NCI-H187 (cell line): ENCODE measurements at places on chromosomes 12 and 14.

DNA sequence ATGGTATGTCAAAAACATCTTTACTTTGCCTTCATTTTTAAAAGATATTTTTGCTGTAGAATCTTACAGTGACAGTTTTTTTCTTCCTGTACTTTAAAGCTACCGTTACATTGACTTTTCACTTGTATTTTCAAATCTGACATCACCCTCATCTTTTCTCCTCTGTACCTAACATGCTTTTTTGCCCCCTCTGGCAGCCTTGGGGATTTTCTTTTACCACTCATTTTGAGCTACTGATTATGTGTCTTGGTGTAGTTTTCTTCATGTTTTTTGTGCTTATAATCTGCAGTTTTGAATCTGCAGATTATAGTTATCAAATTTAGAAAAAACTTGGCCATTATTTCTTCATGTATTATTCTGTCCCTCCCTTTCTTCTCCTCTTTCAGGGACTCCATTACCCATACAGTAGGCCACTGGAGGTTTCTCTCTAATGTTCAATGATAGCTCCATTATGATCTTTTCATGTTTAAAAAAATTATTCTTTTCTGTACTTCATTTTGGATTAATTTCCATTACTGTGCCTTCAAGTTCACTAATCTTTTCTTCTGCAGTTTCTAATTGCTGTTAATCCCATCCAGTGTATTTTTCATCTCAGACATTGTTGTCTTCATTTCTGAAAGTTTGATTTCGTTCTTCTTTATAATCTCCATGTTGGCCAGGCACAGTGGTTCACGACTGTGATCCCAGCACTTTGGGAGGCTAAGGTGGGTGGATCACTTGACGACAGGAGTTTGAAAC, 70.0 kb downstream of the ACADS start:
- no peak for DNase-seq

GRCh38 chr14:61954306-61954705, 192.1 kb downstream of the SNAPC1 start:
- no peak for DNase-seq

DNA sequence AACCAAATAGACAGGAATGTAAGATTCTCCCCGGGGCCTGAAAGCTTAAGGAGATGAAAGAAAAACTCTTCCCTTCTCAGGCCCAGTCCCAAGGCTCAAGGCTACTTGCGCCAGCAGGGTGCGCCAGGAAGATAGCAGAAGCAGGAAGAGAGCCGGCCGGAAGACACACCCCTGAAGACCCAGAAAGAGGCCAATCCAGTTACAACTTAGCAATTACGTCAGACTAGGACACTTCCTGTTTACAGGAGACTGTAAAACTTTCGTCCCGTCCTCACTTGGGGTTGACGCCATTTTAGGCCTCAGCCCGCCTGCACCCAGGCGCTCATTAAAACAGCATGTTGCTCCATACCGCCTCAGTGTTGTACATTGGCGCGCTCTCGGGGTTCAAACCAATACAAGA, 9.4 kb downstream of the COX16 start:
- DNase-seq = no peak

- DNase-seq = no peak
Measured at GRCh38 chr12:115722181-115722580, 555.3 kb downstream of the MED13L start.

DNA sequence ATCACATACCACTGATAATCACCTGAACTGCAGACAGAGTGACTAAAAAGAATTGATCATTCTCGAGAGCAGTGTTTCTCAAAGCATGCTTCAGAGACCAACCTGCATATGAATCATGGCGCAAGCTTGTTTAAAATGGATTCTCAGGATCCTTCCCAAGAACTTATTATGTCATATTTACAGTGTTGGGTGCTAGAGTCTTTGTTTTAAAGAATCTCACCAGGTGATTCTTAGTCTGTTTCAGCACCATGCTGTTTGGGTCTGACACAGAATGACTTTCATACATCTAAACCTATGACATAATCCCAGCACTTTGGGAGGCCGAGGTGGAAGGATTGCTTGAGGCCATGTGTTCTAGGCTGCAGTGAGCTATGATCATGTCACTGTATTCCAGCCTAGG, 31.3 kb upstream of the SSPN start:
- no peak for DNase-seq

DNA sequence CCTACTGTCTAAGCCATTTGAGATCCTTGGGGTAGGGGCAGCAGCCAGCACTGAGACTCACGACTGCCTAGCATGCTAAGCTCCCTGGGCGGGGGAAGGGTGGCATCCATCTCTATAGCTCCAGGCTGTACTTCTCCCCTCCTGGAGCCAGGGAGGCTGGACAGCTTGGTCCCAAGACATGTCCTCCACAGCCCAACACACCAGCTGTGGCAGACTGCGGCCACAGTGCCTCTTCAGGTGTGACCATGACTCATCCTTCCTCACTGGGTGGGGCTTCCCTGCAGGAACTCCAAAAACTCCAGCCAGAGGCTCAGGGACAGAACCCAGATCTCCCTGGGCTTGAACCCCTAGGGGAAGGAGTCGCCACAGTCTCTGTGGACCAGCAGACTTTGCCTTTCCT, 193.9 kb downstream of the GPHN start:
- no peak for DNase-seq

DNA sequence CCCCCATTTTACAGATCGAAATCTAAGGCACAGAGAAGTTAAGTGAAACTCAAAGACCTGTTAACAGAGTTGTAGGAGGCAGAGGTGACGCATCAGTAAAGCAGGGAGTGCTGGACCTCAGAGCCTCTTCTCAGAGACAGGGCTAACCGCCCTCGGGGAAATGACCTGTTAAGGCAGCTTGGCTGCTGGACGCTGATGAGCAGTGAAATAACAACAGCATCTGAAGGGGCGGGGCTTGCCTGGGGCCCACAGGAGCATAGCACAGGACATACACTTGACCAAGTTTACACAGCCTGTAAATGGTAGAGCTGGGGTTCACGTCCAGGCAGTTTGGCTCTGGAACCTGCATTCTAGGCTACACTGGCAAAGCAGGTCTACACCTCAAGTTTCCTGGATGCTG, 39.3 kb downstream of the LRTM2 start:
- no peak for DNase-seq

- no peak for DNase-seq
Measured at GRCh38 chr12:54523637-54524036, 25.8 kb upstream of the PDE1B start.

GRCh38 chr12:127178052-127178451, 1088.9 kb upstream of the TMEM132C start:
- no peak for DNase-seq

DNA sequence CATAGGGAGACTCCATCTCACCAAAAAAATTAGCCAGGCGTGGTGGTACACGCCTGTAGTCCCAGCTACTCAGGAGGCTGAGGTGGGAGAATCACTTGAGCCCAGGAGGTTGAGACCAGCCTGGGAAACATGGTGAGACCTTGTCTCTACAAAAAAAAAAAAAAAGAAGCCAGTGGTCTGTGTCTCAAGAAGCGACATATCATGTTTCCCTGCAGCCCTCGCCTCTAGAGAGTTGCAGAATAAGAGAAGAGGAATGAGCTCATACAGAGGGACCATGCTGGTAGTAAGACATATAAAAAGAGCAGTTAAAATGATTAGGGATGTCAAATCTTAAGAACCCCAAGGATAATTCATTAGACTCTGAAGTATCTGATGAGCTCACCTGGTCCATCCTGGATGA, 39.4 kb upstream of the BICDL1 start:
- DNase-seq = peak; percentile 67

DNA sequence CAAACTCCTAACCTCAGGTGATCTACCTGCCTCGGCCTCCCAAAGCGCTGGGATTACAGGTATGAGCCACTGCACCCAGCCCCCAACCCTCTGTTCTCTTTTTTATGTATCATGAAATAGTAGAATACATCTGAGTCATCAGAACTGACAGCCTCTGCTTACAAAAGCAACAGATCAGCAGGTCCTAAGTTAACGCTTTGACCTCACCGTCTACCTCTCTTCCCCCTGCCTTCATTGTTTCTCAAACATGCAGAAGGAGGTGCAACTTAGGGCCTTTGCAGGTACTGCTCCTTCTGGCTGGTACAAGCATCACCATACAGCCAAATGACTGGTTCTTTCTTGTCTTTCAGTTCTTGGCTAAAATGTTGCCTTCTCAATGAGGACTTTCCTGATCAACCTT, 249.2 kb downstream of the PAWR start:
- DNase-seq = no peak

GRCh38 chr12:60201891-60202290, 606.1 kb downstream of the SLC16A7 start:
- DNase-seq = no peak

GRCh38 chr12:120199595-120200306, 1.2 kb downstream of the RPLP0 start:
- DNase-seq = no peak

- DNase-seq = no peak
Measured at GRCh38 chr12:4270831-4271716, 2.5 kb upstream of the CCND2 start.

DNA sequence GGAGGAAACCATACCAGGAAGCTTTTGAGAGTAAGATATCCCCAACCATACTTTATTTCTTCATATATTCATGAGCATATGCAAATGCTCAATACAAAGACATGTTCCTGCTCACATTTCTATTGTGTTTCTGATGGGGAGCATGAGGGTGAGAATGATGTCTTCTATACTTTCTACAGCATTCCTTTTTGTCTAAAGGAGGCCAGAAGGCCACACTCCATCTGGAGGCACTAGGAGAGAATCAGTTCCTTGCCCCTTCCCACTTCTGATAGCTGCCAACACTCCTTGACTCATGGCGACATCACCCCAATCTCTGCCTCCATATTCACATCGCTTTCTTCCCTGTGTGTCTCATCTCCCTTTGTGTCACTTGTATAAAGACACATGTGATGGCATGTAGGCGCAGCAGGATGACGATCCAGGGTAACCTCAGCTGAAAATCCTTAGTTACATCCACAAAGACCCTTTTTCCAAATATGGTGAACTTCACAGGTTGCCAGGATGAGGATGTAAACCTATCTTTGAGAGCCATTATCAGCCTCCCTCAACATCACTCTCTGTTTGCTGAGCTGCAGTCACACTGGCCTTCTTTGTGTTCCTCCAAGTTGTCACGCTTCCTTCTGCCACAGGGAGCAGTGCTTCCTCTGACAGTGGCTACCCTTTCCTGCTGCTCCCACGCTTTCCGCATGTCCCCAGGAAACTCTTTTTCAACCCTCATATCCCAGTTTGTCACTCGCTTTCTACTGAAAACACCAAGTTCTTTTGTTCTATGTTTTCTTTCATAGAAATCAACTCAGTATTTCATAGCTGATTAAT, 96.9 kb downstream of the STXBP6 start:
- no peak for DNase-seq

- no peak for DNase-seq
Measured at GRCh38 chr14:101839236-101839635, 77.7 kb downstream of the PPP2R5C start.

GRCh38 chr12:13208533-13209435, 12.3 kb downstream of the EMP1 start:
- no peak for DNase-seq

DNA sequence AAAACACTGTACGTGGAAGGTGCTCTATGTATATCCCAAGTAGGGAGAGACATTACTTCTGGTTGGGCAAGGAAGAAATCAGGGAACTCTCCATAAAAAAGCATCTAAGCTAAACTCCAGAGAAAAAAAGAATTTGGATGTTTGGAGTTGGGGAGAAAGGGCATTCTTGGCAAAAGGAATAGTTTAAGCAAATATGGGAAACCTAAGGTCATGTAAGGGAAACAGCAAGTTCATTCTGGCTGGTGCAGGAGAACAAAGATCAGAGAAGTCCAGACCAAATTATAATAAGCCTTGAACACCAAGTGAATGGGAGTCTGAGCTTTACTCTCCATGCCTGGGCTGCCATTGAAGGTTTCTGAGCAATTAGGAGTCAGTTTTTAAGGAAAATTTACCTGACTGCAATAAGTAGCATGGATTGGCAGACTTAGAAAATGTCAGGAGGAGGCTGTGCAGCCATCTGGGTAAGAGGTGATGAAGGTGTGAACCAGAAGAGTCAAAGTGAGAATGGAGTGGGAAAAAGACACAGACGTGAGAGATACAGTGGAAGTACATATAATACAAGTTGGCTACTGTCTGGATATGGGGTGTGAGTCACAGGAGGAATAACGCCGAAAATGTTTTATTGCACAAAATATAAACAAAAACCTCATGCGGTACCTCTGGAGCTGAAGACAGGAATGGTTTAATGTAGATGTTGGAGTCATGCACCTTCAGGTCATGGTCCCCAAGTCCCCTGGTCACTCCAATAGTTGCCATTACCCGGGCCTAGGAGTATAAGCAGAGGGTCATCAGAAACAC, 222.6 kb downstream of the MON2 start:
- DNase-seq = no peak

DNA sequence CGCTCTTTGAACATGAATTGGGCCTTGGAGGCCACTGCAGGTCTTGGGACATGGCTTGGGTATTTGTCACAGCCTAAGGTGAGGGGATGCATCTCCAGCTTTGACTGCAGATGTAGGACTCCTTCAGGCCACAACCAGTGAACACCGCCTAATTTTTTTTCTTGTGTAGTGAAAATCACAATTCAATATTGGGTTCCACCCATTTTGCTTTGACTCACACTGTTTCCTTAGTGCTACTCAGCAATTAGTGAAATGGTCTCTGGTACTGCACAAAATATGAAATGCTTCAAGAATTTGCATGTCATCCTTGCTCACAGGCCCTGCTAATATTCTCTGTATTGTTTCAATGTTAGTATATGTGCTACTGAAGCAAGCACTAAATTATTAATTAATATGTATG, 12.5 kb downstream of the TMEM253 start:
- no peak for DNase-seq

DNA sequence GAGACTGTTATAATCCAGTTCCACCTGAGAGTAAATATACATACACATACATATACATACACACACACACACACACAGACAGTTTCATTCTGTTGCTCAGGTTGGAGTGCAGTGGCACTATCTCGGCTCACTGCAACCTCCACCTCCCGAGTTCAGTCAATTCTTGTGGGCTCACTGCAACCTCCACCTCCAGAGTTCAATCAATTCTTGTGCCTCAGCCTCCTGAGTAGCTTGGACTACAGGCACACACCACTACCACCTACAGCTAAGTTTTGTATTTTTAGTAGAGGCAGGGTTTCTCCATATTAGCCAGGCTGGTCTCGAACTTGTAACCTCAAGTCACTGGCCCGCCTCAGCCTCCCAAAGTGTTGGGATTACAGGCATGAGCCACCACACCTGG, 8.9 kb upstream of the PHLDA1 start:
- DNase-seq = no peak

DNA sequence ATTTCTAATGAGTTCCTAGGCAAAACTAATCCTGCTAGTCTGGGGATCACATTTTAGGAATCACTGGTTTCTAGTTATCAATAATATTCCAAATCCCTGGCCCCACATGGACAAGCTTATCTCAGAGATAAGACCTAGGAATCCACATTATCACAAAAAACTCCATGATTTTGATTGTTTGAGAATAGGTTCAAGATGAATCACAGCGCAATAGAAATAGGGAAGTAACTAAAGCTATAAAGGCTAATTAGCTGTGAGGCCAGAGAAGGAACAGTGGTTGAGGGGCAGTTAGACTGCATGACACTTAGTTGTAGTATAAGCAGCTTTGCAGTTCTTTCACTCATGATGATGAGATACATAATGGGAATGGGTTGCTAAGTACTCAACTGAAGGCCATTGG, 13.1 kb upstream of the ATP5F1B start:
- DNase-seq = no peak
